Activated T-cell treated with anti-CD3 and anti-CD28 coated beads for 48 hours (primary cell): ENCODE measurements at places on chromosomes 3 and 15.

DNA sequence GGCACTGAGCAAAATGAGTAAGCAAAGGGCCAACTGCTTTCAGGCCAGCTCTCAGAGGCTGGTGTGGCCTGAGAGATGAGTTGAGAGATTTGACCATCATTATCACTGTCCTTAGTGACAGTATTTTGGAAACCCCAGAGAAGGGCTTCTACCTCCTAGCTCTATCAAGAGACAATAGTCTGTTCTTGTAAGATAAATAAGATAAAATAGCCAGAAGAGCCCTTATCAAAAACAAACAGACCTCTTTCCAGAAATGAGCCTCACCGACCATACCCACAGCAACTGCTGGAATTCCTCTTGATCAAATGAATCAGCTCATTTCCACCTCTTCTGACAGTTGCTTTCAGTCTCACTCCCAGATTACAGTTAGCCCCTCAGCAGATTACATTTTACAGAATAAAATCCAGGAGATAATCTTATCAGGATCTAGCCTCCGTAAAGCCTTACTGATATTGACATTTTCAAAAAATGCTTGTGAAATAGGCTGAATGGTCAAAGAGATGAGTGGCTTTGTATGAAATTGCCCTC is 4.5 kb downstream of the HDC start:
- no peak for DNase-seq

- DNase-seq = no peak
Observed at GRCh38 chr15:91936182-91936775, 82.8 kb downstream of the SLCO3A1 start.

- DNase-seq = no peak
Observed at GRCh38 chr3:175695251-175695650, 836.1 kb downstream of the NAALADL2 start.

- no peak for DNase-seq
Observed at GRCh38 chr3:184643442-184643841, 68.4 kb downstream of the MAGEF1 start.

GRCh38 chr3:3578718-3579117 is 220.5 kb upstream of the LRRN1 start:
- no peak for DNase-seq

DNA sequence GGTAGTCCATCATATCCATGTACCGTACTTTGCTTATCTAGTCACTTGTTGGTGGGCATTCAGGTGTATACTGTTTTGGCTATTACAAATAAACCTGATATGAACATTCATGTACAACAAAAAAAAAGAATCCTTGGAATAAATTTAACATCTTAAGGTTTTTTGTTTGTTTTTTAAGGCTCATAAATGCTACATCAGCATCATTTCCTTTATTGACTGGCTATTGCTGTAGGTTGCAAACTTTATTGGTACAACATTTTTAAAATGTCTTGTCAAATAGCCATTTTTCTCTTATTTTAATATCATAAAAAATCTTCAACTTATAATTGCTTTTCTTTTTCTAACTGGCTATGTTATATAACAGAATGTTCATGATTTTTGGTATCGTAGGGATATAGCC is 16.2 kb downstream of the DHFR2 start:
- DNase-seq = no peak

DNA sequence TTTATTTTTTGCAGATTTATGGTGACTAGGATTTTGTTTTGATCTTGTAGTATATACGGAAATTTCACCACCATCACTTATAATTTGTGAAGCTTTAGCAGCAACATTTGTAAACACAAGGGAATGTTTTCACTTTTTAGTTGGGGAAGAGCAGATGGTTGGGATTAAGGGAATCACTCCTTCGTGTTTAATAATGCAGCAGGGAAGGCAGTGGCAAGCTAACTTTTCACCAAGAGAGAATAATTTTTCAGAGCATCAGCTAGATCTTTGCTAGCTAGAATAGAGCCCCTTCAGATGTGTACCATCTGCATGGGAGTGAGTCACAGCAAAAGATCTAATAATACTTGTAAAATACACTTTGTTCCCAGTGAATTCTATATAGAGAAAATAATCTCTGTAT is 632.7 kb downstream of the CADM2 start:
- no peak for DNase-seq

DNA sequence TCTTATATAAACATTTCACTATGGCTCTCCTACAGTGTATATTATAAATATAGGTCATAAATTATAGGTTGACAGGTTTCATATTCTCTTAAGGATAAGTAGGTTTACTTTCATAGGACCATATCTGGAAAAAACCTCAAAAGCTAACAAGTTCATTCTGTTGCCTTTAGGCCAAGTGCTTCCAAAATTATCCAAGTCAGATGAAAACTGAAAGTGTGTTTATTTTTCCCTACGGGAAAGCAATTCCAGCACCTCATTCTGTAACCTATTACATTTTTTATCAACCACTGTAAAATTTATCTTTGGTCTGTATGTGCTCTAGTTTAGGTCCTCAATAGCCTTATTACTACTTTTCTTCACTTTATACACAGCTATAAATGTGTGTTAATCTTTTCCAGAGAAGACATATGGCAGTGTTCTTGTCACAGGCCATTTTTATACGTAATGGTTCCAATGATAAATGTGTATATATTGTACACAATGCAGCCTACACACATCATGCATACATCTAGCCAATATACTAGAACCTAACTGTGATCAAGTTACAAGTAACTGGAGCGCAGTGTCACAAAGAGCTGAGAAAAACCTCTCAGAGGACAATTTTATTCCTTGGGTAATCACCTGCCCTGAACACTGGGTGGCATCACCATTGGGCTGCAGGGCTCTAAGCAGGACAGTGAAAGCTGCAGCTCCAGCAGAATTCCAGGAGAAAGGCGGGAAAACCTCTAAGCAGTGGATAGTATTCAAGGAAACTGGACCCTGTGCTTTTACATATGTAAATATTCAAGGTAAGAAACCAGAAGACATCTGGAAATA is 251.3 kb downstream of the CTNNB1 start:
- DNase-seq = no peak

DNA sequence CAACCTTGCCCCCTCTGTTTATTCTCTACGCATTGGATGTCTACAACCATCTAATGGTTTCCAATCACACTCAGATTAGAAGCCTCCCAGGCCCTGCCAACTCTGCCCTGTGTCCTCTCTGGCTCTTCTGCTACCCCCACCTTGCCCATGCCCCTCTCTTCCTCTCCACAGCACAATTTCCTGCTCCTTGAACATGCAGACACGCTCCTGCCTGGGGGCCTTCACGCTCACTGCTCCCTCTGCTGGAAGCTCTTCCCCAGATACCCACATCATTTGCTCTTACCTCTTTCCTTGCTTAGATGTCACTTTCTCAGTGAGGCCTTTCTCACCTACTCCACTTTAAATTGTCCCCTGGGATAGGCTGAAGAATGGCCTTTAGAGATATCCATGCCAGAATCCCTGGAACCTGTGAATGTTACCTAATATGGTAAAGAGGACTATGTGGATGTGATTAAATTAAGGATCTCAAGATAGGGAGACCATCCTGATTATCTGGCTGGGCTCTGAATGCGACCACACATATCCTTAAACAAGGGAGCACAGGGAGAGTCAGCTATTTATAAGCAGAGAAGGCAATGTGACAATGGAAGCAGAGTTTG is 9.9 kb downstream of the KY start:
- no peak for DNase-seq
